ENCODE measurements at places on chromosomes 6 and 20. TPM values are rescaled to one million over a fixed set of nuclear protein-coding genes. Genes with fewer than 3 reads are reported as not detected.
A peak's percentile ranks its signal among the peaks of the same experiment; 100 is the strongest.

GRCh38 chr6:129281168-129281796, 398.3 kb downstream of the LAMA2 start:
- DNase-seq, result no peak

GRCh38 chr20:56195946-56196345, 52.6 kb upstream of the MC3R start:
- no peak for DNase-seq

DNA sequence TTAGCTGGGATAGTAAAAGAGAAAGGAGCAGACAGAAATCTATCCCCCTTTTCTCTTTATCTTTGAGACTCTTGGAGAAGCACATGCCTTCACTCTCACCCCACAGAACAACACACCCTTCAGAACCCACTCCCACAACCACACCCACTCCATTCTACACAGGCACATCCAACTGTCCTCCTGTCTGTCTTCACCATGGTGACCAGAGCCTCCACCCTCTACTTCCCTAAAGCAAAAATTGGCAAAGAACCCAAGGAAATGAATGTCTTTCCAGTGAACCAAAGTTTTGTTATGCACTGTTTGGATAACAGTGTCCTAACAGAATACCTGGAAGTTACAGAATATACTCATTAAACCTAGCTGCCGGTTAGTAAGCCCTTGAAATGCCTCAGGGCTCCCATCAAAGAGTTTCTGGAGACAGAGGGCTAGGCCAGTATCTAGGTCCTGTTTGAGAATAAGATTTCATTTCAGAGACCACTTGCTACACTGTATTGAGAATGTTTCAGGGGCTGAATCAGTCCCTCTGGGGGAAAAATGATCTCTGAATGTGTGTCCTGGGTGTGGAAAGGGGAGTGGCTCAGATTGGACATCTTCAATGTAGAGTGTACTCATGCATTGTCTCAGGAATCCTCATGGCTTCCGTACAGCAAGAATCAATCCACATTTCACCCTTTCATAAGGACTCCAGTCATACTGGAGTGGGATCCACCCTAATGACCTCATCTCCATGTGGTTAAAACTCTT, 101.1 kb downstream of the LY86 start:
- DNase-seq, result no peak

DNA sequence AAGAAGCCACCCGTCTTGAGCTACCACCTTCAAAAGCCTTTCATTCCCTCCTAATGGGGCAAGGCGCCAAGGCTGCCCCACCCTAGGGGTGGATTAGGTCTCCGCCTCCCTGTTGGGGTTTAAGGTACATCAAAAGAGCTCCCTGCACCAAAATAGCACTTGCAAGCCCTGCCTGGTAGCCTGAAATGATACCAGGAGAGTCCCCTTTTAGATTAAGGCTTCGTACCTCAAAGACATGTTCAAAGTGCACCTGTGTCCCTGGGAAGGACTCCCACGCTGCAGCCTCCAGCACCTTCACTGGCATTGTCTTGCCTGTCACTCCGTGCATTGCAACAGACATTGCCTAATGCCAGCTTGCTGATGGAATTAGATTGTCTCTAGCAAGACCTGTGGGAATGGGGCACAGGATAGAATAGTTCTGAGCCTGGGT, 15.7 kb upstream of the CDKN1A start:
- DNase-seq, result no peak

- peak; percentile 75 for DNase-seq
These were observed 32.5 kb downstream of the SYNDIG1 start for GRCh38 chr20:24501764-24502556.

- DNase-seq, result no peak
These were observed 42.1 kb downstream of the TRAF3IP2 start for GRCh38 chr6:111563581-111563980.

DNA sequence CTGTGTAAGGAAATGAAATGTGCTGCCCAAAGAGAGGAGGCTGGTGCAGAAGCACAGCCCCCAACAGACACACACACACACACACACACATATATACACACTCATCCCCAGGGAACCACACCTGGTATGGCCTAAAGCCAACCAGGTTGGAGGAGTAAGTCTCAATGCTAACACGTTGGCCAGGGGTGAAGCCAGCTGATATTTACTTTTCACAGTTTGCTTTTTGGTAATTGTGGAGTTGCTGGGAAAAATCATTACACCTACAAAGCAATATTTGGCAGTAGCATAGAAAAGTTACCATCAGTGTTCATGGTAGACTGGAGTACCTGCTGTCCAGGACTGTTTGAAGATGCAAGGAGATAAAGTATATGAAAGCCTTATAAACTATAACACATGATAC, 50.3 kb upstream of the NAA20 start:
- no peak for DNase-seq

DNA sequence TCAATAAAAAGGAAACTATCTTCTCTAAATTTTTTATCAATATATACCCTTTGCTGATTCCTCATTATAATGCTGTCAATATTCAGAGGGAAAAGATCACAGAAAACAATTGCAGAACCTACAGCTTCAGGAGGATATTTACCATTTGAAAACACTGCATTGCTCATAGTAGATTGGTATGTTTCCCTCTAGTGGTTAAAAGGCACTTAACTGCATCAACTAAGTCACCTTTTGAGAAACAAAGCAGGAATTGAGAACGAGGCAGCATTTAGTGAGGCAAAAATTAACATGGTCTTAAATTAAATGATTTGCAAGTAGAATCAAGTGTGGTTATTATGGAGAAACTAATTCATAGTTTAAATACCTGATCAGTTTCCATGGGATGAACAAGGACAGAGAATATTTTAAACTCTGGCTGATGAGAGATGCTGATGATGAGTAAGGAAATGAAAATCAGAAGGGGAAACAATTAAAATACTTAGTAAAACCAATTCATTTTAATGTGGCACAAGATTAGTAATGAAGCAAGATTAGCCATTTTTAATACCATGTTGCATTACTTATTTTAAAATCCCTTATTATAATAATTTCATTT, 642.1 kb downstream of the EPHA7 start:
- no peak for DNase-seq

GRCh38 chr6:170003451-170004160, 252.2 kb downstream of the ERMARD start:
- no peak for DNase-seq

Gene SLC9A8
- total RNA-seq, result 9.7 TPM

DNA sequence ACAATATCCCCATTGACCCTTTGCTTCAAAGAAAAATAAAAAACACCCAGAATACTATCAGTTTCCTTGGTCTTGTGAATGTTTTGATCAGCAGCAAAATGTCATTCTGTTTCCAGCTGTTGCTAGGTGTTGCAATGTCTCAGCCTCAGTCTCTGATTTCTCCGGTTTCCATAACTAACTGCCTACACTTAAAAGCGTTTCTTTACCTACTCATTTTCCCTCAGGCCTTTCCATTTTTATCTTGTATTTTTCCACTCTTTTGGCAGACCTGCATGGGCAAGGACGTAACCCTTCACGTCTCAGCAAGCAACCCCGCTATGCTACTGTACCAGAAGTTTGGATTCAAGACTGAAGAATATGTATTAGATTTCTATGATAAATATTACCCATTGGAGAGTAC, 49.4 kb downstream of the KAT14 start:
- no peak for DNase-seq

Gene SLC17A2
- not detected for total RNA-seq

Gene HLA-DQA1
- 2.0 TPM for total RNA-seq

GRCh38 chr20:37651932-37652331, 41.9 kb upstream of the CTNNBL1 start:
- DNase-seq, result no peak

DNA sequence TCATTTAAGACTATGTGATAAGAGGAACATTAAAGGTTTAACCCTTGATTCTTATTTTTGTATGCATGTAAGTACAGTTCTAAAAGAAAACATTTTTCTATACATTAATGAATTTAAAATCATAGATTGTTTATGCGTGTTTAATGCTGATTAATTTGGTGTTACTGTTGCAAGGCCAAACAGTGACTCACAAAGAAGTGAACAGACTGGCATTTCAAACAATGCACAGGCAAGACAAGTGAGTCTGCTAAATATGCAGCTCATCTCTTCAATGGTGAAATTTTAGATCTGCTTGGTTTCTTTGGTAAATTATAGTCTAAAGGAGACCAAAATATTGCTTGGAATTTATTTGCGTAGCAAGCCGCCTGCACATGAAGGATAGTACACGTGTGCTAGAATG, 417.4 kb upstream of the SOX4 start:
- no peak for DNase-seq

DNA sequence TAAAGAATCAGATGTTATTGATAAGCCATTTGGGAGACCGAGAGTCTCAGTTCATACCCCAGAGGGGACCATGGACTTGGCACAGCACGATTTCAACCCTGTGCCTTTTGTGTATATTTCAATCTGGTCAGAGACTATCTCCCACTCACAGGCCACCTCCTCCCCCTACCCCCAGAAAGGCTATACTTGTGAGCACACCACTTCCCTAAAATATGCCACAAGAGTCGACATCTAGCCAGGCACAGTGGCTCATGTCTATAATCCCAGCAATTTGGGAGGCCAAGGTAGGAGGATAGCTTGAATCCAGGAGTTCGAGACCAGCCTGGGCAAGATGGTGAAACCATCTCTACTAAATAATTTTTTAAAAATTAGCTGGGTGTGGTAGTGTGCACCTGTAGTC, 13.6 kb upstream of the TCF15 start:
- DNase-seq, result no peak

DNA sequence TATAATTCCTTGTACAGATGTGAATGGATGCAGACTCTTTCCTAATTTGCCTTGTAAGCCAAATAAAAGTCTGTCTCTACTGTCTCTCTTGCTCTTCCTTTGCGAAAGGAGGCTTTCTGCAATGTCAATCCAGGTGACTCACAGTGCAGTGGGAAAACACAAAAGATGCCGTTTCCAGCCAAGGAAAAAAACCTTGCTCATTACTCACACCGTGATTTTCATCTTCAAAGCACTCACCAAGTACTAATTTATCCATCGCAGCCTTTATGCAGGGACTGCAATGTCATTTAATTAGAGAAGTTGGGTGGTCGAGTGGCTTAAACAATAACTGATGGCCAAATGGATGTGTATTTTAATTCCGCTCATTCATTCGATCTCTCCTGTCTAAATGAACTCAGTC, 23.8 kb downstream of the SAYSD1 start:
- DNase-seq, result no peak

Gene GNL1
- total RNA-seq, result 33.0 TPM

- DNase-seq, result no peak
These were observed 225.5 kb downstream of the EYA4 start for GRCh38 chr6:133466680-133467079.

GRCh38 chr6:70684794-70685493, 17.3 kb downstream of the SMAP1 start:
- DNase-seq, result no peak

- DNase-seq, result no peak
These were observed 31.1 kb downstream of the TMEM242 start for GRCh38 chr6:157292202-157292601.

DNA sequence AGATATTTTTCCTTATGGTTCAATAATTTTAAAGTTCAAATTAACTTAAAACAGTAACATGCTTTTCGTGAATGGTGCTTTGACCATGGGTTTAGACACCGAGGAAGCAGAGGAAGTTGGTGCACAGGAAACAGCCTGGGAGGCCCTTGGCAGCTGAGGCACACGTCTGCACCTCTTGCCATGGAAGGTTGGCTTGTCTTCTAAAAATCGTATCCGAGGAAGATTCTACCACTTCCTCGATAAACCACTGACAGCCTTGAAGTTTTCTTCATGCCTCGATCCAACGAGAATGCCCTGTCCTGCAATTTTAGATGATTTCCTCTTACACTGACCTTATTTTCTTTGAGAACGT, 12.2 kb downstream of the DLL1 start:
- no peak for DNase-seq

- DNase-seq, result no peak
These were observed 241.4 kb downstream of the IBTK start for GRCh38 chr6:82006027-82006738.

GRCh38 chr6:75691012-75691411, 58.0 kb upstream of the MYO6 start:
- no peak for DNase-seq

Gene BPI
- total RNA-seq, result not detected

DNA sequence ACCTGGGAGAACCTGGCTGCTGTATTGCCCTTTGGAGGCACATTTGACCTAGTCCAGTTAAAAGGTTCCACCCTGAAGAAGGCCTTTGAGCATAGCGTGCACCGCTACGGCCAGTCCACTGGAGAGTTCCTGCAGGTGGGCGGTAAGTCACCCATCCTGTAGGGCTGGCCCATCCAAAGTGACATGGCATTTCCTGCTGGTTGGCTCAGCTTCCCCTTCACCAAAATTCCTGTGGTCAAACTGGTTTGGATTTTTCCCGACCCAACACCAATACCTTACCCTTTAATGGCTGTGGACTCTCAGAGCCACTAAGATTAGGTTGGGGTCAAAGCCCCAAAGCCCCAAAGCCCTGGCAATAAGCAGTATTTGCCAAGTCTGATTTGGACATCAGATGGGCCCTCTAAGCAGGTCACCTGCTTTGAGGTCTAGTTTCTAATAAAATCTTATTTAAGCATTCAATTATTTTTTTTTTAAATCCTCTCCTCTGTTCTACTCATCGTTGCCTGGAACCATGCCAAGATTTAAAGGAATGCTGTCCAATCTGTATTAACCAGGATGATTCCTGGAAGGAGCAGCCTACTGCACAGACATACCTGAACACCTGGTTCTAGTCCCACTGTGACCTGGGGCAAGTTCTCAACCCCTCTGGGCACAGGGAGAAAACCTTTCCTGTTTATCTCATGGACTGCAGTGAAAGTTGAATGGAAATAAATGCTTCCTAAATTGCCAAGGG, 40.8 kb downstream of the NT5E start:
- no peak for DNase-seq

DNA sequence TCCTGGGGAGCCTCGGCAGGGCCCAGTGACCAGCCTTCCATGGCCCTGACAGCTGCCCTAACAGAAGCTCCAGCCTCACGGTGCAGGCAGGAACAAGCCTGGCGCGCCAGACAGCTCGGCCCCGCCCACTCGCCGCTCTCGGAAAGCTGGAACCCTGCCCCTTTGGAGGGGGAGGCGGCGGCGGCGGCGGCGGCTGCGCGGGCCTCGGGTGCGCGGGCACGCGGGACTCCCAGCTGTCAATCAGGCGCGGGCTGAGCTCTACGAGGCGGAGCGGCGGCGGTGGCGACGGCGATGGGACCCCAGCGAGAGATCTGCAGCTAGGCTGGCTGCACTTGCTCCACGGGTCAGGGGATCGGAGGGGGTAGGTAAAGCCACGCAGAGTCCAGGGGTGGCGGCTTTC, at the start of gene NRSN1:
TSS of gene NRSN1 (plus strand) at position 236 of the 400 bp plus-strand sequence. CDS start 8,113 bp downstream, outside the sequence.
- no peak for DNase-seq

Gene MTCH1
- total RNA-seq, result 175 TPM

- DNase-seq, result no peak
These were observed 441.6 kb downstream of the HACE1 start for GRCh38 chr6:104418125-104418524.

- DNase-seq, result no peak
These were observed 172.8 kb upstream of the SYNDIG1 start for GRCh38 chr20:24296477-24297261.

Gene TFAP2D
- total RNA-seq, result not detected

Gene RUNX2
- total RNA-seq, result 0.21 TPM

Gene ADGB
- total RNA-seq, result not detected

- no peak for DNase-seq
These were observed 62.8 kb downstream of the ZFAND3 start for GRCh38 chr6:37882292-37882691.
